Right hindlimb (tissue), 1 donor: ENCODE measurements at places on chromosomes 11 and 22.

DNA sequence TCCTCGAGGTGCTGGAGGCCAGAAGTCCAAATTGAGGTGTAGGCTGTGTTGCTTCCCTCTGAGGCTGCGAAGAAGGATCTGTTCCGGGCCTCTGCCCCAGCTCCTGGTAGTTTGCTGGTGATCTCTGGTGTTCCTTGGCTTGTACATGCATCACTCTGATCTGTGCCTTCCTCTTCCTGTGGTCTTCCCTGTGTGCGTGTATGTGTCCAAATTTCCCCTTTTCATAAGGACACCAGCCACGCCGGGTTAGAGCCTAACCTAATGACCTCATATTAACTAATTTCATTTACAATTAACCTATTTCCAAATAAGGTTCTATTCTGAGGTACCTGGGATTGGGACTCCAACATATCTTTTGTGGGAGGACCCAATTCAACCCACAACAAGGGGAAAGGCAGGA, 21.5 kb downstream of the RIBC2 start:
- no peak for DNase-seq

DNA sequence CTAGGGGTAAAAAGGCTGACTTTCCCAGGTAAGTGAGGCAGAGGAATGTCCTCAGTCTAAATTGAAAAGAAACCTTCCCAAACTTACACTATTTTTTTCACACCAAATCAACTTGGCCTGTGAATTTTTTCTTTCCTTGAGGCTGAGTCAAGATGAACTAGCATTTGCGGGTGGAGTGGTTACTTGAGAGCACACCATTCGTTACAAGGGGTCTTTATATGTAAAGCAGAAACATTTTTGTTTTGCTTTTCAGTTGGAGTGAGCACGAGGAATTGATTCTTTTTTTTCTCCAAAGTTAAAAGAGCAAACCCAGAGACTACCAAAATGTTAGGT, 36.4 kb downstream of the MAML2 start:
- DNase-seq = no peak

DNA sequence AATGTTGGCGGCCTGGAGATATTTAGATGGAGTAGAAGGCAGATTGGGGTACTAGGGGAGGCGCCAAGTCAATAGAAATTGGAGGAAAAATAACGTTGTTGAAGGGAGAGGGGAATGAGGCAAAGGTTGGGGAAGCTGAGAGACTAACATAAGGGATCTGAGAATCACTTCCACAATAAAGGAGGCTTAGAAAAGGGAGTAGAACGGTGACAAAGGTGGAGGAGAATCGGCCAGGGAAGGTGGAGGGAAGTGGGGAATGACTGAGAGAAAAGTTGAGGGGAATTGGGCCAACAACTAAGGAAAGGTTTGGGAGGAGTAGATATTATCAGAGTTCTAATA, 510 bp downstream of the PPME1 start:
- DNase-seq = no peak

DNA sequence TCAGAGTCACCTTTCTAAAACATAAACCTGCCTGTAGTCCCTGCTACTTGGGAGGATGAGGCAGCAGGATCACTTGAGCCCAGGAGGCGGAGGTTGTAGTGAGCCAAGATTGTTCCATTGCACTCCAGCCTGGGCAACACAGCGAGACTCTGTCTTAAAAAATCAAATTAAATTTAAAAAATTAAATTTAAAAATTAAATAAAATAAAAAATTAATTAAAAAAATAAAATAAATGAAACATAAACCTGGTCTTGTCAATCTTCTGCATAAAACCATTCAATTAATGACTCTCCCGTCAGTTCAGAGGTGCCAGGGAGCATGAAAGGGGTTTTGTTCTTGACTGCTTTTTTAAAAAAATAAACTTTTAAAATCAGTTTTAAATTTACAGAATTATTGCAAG, 48.6 kb downstream of the CCDC83 start:
- DNase-seq = no peak

- DNase-seq = peak; percentile 53
Observed at GRCh38 chr22:50302041-50302541, 5.4 kb downstream of the PLXNB2 start.

DNA sequence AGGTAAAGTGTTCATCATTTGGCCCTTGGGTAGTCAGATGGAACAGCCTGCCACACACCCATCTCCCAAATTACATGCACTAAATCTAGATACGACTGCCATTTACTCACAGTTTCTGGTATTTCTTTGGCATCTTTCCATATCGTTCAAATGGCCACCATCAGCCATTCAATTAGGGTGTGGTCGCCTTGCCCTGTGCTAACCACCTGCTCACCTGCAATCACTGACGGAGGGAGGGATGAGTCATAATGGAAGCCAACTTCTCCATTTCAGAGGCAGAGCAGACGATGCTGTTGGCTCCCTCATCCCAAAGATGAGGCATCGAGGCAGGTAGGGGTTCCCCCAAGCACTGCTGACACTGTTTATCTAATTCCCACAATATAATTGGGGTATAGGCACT, 14.6 kb downstream of the MS4A6A start:
- DNase-seq = no peak

GRCh38 chr11:60265373-60266214, 14.9 kb upstream of the MS4A4A start:
- no peak for DNase-seq

DNA sequence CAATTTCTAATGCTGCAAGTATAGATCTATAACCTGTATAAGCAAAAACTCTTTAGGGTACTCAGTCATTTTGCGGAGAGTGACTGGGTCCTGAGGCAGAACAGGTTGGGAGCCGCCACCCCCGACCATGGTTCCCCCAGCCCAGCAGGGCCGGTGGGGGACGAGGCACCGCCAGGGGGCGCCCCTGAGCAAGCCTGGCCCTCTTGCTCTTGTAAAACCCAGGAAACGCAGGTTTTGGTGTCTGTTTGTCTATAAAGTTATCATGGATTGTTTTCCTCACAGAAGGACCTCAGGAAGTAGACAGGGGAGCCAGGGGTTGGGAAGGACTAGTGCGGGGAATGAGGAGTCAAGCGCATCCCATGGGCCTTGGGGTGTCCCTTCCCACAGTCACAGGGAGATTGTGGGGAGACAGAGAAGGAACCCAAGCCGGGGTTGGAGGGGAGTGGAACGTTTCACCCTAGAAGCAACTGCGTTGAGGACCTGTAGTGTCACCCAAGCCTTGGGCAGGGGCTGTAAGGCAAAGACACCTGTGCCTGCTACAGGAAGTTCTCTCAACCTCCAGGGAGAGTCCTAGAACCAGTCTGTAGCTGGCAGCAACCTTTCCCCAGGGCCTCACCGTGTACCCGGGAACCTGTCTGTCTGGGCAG, 26.4 kb downstream of the KCTD17 start:
- DNase-seq = peak; percentile 73

GRCh38 chr22:39209756-39210155, 35.0 kb downstream of the PDGFB start:
- DNase-seq = no peak

- no peak for DNase-seq
Observed at GRCh38 chr11:34570584-34570983, 50.3 kb upstream of the EHF start.

DNA sequence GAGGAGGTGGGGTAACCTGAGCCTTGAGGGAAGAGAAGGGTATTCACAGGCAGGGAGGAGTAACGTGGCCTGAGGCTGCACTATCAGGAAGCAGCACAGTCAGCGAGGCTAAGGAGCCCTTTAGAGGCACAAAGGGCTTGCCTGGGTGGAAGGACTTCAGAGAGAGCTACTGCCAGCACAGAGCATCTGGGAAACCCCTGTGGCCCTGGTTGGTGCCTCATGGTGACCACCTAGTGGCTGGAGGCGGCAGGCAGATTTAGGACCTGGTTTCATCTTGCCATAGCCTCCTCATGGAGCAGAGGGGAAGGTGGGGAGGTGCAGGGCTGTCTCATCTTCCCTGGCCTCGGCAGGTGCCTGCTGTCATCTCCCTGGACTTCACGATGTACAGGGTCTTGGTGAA, 64.5 kb downstream of the MPPED1 start:
- no peak for DNase-seq

DNA sequence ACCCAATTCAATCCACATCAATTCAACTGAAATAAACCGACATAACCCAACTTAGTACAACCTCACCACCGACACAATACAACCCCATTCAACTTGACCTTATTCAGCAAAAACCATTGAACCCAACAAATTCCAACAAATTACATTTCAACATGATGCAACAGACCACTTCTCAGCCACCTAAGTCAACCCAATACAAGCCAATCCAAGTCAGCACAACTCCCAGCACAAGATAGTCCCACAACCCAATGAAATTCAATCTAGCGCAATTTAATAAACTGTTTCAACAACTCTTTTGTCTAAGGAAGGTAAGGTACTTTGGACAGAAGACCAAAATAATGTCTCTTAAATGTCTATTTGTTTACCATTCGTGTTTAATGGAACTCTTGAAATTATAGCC, 226.0 kb downstream of the MIAT start:
- no peak for DNase-seq

- no peak for DNase-seq
Observed at GRCh38 chr22:36292823-36293530, 40.0 kb downstream of the APOL1 start.

DNA sequence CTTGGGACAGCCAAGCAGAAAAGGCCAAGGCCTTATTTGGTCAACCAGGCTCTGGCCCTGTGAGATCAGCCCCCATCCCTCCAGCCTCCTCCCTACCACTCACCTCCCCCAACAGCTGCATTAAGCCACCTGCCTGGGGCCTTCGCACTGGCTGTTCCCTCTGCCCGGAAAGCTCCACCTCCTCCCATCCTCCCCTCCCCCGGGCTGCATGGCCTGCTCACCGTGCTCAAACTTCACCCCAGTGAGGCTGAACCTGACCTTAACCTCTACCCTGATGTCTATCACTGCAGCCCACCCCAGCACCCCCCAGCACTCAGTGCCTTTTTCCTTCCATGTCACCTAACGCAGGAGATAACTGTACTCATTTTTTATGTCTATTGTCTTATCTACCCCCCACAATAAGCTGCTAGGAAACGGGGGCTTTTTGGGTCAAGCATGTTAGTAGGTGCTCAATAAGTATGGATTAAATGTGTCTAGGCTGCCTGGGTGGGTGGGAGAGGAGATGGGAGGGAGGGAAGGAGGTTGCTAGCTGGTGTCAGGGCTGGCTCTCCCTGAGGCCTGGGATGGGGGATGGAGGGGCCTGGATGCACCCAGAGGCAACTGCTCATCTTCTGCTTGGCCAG, 912 bp downstream of the PTPRCAP start:
- peak; percentile 42 for DNase-seq
